ENCODE measurements at places on chromosomes 1 and 21.
A peak's percentile ranks its signal among the peaks of the same experiment; 100 is the strongest.

GRCh38 chr1:100622037-100622436, 84.1 kb downstream of the GPR88 start:
- DNase-seq = no peak

- DNase-seq = no peak
These were observed 102.6 kb upstream of the PPM1J start for GRCh38 chr1:112817555-112818373.

DNA sequence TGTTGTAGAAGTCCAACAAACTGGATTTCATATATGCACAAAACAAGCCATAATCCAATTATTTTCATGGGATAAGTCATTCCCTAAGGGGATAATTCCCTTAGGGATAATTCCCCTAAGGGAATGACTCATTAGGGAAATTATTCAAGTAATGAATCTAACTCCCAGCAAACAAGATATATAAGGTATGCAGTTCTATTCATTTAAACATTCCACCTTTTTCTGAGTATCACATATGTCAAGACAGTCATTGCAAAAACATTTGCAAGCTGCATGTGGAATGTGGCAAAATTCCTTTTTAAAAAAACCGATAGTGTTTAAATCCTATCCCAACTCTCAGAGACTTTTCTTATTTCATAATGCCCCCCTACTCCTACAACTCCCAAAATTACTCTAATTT, 131.2 kb downstream of the AKT3 start:
- no peak for DNase-seq

DNA sequence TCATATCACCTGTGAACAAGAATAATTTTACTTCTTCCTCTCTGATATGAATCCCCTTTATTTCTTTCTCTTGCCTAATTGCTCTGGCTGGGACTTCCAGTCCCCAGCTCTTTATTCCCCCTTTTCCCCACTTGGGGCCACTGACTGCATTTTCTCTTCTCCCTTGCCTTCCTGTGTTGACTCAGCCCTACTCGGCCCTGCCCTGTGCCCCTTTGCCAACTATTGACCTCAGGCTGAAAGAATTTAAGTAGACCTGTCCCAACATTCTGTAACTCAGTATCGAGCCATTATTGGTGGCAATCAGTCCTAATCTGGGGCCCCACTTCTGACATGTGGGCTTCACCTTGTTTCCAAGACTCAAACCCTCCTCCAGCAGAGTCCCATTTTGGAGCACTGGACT, 60.6 kb upstream of the STUM start:
- no peak for DNase-seq

GRCh38 chr1:119613769-119614720, 34.0 kb downstream of the ZNF697 start:
- peak; percentile 41 for DNase-seq

GRCh38 chr1:163076446-163076845, 7.3 kb downstream of the RGS4 start:
- DNase-seq = no peak

DNA sequence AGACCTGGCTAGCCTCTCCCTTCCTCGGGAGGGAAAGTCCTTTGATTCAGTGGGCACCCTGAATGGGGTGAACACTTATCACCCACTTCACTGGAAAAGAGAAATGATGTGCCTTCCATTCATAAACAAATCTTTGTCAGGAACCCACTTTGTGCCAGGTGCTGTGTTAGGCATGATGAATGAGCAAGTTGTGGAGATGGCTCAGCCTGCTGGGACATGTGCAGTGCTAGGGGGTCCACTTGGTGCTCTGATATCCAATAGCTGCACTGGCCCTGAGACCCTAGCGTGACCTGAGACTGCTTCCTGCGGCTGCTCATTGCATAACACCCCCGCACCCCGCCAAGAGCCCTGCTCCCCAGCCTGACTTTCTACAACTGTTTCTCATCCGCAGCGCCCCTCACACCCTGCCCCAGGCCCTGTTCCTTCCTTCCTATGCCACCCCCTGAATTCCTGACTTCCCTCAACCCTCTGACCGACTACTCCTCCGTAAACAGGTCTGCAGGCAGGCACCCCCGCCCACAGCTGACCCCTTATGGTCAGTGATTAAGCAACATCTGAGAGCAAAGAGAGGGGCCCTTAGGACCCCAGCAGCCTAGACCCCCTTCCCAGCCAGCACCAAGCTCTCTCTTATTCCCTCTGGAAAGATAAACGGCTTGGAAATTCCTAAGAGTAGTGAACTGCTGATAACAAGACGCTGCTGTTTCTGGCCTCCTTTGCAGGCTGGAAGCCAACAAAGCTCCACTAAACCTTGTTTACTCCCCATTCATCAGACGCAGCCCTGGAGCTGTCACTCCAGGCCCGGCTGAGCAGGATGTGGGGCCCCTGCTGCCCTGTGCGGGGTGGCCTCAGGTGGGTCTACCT, 12.9 kb downstream of the CSRP1 start:
- no peak for DNase-seq

DNA sequence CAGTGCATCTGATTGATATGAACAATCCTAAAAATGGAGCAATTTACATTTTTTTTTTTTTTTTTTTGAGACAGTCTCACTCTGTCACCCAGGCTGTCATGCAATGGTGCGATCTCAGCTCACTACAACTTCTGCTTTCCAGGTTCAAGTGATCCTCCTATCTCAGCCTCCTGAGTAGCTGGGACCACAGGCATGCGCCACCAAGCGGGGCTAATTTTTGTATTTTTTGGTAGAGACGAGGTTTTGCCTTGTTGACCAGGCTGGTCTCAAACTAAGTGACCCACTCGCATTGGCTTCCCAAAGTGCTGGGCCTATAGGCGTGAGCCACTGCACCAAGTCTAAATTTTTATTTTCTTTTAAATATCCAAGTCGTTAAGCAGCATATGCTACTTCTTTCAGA, 109.0 kb downstream of the FAF1 start:
- DNase-seq = no peak

DNA sequence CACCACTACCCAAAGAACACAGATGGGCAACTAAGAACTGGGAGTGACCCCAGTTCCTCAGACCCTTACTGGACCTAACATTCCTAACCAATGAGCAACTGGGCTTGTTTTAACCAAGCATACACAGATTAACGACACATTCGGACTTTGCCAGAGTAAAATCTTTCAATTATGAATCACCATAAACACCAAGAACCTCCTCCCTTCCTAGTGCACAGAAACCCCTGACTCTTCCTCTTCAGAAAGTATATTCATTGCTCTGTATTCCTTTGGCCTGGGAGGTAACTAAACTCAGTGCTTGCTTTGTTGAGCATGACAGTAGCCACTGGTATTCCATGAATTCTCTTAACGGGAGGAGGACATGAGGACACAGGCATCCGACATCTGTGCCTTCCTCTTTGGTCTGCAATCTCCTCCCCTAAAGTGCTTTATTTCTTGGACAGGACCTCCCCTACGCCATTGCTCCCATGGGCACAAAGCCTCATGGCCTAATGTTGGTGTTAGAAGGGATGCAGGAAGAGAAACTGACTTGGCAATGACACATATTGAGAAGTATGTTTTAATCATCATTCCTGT, 42.7 kb downstream of the SEC16B start:
- no peak for DNase-seq

GRCh38 chr1:105585791-105586190, 1470.7 kb upstream of the PRMT6 start:
- no peak for DNase-seq

GRCh38 chr1:24911651-24912155, 18.4 kb downstream of the RUNX3 start:
- no peak for DNase-seq

GRCh38 chr1:53728702-53729455, 10.1 kb downstream of the GLIS1 start:
- DNase-seq = no peak

DNA sequence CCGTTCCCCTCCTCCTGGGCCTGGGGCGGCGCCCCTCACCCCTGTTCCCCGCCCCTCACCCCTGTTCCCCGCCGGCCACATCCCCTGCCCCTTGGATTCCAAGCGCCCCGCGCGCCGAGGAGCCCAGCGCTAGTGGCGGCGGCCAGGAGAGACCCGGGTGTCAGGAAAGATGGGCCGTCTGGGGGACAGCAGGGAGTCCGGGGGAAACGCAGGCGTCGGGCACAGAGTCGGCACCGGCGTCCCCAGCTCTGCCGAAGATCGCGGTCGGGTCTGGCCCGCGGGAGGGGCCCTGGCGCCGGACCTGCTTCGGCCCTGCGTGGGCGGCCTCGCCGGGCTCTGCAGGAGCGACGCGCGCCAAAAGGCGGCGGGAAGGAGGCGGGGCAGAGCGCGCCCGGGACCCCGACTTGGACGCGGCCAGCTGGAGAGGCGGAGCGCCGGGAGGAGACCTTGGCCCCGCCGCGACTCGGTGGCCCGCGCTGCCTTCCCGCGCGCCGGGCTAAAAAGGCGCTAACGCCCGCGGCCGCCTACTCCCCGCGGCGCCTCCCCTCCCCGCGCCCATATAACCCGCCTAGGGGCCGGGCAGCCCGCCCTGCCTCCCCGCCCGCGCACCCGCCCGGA, at the start of gene TP73:
Gene TP73 (plus strand): TSS at position 587 of the 618 bp plus-strand sequence. CDS start 29,850 bp downstream, outside the sequence.
- DNase-seq = no peak

- no peak for DNase-seq
These were observed 68.7 kb downstream of the ARID4B start for GRCh38 chr1:235259133-235259778.

GRCh38 chr1:172083191-172083590, 241.9 kb downstream of the DNM3 start:
- DNase-seq = no peak

DNA sequence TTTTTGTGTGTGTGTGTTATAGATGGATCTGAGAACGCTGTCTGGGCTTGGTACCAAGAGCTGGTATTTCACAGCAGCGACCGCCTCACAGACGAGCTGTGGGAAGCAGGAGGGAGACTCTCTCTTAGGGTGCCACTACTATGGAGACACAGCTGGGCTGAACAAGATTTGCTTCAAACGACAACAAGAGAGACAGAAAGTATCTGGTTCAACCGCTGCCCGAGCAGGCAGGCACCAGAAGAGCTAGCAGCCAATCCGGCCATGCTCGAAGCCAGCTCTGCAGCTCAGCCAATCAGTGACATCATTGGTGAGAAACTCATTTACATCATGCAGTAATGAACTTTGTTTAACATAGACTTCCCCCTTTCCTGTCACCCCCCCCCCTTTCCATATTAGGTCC, 341.3 kb downstream of the USP25 start:
- no peak for DNase-seq

- DNase-seq = no peak
These were observed 62.2 kb upstream of the KIF26B start for GRCh38 chr1:245092638-245092976.

- no peak for DNase-seq
These were observed 40.3 kb downstream of the MT1HL1 start for GRCh38 chr1:236963920-236964319.

DNA sequence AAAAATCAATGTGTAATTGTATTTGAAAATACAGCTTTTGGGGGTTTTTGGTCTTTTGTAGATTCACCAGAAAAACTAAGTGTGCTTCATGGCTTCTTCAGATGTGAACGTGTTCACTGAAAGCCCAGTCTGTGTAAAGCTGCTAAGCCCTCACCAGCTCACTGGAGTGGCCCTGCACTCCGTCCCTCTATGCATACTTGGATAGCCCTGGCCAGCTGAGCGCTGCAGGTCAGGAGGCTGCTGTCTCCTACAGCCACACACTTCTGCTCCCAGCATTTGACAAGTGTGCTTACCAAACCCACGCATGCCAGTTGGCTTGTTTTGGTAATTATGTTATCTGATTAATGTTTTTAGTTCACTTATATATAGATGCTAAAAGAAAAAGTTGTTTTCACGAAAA, 163.5 kb downstream of the TLR5 start:
- DNase-seq = no peak

DNA sequence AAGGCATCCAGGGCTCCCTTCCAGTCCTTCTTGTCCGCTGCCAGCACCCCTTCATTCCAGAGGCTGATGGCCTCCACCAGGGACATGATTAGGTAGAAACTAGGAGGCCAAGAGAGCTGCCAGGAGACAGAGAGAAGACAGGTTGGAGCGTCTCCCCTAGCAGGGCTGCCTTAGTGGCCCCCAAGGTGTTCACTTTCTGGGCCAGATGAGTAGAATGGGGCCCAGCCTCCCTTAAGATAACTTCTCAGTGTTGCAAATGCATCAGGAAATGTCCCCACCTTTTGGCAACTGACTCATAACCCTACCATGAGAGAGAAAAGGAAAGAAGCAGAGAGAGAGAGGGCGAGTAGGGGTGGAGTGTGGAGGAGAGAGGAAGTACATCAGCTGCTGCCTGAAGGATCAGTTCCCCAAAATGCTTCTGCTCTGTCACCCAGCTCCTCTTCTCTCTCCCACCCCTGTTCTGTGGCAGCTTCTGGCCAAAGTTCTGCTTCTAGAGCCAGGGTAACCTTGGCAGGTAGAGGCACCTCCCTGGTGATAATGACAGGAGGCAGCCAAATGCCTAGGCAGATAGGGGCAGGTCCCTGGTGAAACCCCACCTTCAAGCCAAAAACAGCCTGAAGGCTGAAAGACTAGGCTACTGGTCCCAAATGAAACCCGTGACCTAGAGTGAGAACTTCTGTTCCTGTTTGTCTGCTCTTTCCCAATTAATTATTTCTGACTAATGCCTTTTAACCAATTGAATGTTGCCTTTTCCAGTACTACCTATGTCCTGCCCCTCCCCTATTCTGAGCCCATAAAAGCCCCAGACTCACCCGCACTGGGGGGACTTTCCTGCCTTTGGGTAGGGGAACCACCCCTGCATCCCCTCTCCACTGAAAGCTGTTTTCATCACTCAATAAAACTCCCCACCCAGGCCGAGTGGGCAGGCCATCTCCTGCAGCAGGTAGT, at the start of gene NCF2:
Gene NCF2 (minus strand): TSS at position 216 of the 948 bp plus-strand sequence. CDS start 130 bp downstream, at position 86.
- DNase-seq = peak; percentile 81

DNA sequence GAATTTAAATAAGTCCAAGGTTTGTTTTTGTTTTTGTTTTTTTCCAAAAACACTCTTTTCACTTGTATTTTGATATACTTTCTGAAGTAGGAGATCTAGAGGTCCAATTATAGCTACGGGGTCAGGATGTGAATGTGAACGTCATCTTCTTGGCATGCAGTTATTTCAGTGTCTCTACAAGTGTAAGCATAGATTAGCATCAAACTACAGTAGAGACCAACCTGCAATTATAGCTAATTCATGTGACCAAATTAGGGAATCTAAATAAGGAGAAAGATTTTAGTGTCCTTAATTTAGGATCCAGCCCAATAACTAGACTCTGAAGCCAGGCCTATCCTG, 107.3 kb upstream of the PALMD start:
- DNase-seq = no peak

GRCh38 chr1:5198328-5198727, 543.9 kb downstream of the AJAP1 start:
- DNase-seq = no peak

DNA sequence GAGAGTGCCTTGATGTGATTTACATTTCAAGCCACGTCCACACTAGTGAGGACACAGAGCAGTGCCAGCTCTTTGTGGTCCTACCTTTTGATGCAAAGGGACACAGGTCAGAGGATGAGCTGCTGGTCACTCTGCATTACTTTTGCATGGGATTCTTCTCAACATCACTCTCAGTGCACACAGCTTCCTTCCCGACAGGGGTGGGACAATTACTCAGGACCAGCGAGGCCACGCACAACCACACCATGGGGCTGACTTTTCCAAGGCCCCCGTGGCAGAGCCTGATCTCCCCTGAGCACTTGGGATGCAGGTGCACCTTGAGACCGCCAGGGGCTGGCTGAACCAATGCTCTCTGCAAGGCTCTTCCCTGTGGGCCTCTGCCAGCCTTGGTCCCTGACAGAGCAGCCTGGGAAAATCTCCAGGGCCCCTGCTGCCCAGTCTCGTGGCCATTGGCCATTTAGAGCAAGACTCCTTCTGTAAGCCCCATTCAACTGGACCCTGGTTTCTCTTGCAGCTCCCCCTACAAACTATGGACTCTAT, 13.2 kb upstream of the PRAMEF12 start:
- DNase-seq = no peak

All from memory B cell (primary cell).